ENCODE measurements at places on chromosomes 4 and X.

DNA sequence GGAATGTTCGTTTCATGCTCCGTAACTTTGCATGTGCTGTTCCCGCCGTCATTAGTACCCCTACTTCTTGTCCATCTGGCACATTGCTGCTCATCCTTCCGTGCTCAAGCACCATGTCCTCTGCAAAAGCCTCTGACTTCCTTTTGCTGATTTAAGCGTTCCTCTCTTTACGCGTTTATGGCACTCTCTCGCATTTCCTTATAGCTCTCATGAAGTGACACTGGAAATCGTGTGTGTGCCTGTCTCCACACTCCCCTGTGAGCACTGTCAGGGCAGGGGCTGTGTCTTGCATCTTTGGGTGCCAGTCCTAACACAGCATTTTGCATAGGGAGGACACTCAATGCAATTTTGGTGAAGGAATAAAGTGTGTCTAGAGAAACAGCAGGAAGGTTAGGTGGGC lies 210.6 kb upstream of the FAT1 start:
- DNase-seq, result no peak

- no peak for DNase-seq
Measured at GRCh38 chr4:8819473-8820177, 52.0 kb downstream of the HMX1 start.

GRCh38 chr4:94765648-94766047 lies 7.9 kb downstream of the BMPR1B start:
- DNase-seq, result no peak

GRCh38 chr4:1401409-1402020 lies 4.7 kb downstream of the NKX1-1 start:
- DNase-seq, result no peak

DNA sequence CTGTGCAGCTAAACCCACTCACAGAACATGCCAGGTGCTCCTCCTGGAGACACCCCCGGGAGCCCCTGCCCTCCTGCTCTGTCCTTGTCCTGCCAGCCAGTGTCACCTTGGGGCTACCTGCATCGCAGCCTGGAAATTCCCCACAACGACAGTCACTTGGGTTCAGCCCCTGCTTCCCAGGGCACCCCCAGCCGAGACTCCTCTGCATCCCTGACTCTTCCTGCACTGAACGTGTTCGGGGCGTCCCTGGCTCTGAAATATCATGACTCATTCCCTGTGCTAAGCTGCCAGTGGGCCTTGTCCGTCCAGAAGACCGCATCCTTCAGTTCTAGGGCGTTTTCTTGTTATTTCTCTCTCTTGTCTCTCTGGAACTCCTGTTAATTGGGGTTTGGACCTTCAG lies 5.8 kb downstream of the CFAP99 start:
- no peak for DNase-seq

GRCh38 chrX:115098897-115099296 lies 81.5 kb upstream of the IL13RA2 start:
- no peak for DNase-seq
